ENCODE measurements at places on chromosomes 7 and 10.

- no peak for DNase-seq
Observed at GRCh38 chr7:37068902-37069301, 344.6 kb upstream of the AOAH start.

- DNase-seq: no peak
Observed at GRCh38 chr7:86664486-86664885, 20.8 kb downstream of the GRM3 start.

DNA sequence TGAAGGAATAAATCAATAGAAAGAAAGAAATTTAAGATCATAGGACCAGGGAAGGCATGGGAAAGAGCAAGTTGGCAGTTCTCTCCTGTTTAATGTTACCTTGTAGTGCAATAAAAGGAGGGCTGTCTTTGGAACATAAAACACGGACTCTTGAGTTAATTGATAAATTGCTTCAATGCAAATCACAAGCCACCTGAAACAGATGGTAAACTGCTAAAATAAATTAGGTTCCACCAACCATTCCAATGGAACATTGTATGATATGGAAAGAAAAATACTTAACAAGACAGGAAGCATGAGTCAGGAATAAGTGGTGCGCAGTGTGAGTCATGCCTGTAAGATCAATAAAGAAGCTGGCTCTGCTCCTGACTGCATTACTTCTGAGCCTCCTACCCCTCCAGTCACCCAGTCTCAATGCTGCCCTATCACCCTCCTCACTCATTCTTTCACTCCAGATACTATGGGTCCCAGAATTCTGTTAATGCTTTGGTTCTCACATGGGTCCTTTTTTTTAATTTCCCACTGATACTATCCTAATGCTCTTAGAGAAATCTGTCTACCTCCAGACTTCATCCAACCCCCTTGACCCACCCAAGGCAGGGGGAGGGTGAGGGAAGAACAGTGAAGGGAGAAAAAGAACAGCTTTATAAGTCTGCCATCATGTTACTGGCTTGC is 78.9 kb downstream of the LRRC17 start:
- DNase-seq: peak; percentile 88

DNA sequence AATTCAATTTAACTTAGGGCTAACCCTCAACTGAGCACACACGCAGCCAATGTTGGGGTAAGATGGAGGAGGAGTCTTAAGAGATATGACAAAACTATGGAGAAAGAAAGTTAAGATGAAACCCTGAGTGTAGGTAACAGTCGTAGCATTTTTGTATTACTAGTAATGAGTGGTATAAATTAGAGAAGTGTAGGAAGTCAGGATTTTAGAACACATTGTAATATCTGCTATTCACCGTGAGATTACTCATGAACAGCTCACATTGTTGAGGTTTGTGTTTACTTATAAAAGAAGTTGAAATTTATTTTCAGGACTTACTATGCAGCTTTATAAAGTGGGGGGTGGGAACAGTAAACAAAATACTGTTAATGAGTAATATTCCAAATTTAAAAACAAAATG is 107.2 kb downstream of the ARHGAP21 start:
- DNase-seq: no peak

- DNase-seq: no peak
Observed at GRCh38 chr10:123945325-123945920, 53.8 kb upstream of the CPXM2 start.

- no peak for DNase-seq
Observed at GRCh38 chr7:26007510-26007909, 144.5 kb upstream of the NFE2L3 start.

DNA sequence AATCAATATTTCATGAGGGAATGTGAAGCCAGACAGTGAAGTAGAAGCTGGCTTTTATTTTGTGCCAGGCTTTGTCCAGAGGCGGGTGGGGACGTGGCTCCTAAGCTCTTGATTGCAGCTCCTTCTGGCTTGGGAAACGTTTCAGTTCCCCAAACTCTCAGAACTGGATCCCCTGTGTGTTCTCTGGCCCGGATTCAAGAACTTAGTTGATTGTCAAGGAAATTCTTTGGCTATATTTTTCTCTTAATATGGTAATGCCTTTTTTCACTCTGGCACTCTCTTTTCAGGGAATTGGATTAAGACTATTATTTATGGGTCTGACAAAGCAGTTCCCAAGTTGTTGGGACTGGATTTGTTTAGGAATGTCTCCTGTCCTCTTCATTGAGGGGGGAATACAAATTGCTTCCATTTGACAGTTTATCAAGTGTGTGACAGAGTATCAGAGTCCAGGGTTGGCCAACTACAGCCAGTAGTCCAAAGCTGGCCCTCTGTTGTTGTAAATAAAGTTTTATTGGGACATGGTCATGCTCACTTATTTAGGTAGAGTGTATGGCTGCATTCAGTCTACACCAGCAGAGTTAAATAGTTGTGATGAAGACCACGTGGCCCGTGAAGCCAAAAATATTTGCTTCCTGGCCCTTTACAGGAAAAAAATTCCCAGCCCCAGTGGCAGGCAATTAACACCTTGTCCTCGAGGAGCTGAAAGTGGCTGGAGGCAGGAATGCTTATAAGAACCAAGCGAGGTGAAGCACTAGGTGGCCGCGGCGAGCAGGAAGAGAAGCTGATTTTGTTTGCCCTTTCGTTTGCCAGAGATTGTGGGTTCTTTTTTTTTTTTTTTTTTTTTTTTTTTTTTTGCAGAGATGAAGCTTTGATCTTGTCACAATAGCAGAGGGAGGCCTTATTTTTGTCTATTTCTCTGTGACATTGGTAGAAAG is 34.3 kb downstream of the HTRA1 start:
- peak; percentile 51 for DNase-seq

DNA sequence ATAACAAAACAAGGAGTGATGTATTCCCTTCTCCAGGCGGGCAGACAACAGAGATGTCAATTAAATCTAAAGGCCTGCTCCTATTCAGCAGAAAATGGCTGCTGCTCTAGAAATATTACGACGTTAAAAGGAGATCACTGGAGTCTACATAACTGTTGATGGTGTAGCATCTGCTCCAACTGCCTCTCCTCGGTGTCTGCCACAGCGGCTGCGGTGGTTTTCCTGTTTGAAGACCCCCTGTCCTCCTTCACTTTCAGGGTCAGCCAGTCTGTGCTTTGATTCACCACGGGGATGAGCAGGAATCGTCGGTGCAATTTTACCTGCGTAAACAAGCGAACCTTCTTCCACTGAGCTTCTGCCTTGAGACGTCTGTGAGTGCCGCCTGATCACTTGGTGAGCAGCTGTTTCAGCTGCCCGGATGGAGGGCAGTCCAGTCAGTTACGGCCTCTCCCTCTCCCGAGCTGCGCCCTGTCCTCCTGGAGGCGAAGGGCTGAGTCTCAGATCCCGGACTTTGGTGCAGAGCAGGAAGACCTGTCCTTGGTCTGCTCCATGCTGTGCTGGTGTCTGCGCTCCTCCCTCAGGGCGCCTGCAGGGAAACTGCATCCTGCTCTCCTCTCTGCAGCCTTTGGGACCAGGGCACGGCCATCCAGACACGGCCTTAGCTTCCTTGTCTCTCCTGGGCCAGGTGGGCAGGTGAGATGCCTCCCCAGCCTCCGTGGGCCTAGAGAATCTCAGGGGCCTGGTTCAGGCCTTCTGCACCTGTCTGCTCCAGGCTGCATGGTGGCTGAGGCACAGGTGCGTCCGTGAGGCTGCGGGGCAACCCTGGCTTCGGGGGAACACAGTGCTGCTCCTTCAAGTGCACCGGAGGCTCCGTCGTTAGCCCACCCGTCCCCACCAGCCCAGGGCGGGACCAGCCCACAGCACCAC is 326.6 kb downstream of the ADARB2 start:
- DNase-seq: no peak

GRCh38 chr10:6411436-6411835 is 168.6 kb downstream of the PRKCQ start:
- DNase-seq: no peak

DNA sequence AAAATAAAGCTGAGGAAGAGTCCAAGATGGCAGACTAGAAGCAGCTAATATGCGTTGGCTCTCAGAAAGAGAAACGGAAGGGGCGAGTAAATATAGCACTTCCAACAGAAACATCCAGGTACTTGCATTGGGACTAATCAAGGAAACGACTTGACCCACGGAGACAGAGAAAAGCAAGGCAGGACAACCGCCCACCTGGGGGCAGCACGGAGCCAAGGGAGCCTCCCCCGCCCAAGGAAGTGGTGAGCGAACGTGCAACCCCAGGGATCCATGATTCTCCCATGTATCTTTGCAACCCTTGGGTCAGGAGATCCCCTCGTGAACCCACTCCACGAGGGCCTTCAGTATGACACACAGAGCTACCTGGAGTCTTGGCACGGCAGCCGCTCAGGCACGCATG is 45.4 kb upstream of the GRM3 start:
- no peak for DNase-seq

DNA sequence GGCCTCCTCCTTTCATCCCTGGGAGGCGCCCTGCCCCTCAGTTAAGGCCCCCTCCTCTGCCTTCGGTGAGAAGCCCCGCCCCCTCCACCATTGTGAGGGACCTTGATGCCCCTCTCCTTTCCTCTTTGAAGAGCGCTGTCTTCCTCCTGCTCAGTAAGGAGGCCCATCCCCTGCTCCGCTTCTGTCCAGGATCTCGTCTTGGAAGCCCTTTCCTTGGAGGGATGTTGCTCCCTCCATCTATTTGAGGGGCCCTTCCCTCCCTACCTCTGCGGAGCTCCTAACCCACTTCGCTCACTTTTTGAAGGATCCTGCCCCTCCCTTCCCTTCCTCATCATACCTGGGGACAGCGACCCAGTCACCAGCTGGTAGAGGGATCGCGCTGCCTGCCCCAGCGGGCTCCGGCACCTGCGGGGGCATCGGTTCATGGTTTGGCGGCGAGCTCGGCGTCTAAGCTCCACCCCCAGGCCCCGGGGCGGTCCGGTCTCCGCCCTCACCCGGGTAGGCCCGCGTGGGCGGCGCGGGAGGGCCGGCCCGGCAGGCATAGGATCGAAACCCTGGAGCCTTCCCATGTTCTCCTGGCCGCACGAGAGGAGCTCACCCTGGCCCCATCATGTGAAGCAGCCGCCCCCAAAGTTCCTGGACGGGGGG is 4.1 kb downstream of the KCNIP2 start:
- no peak for DNase-seq

DNA sequence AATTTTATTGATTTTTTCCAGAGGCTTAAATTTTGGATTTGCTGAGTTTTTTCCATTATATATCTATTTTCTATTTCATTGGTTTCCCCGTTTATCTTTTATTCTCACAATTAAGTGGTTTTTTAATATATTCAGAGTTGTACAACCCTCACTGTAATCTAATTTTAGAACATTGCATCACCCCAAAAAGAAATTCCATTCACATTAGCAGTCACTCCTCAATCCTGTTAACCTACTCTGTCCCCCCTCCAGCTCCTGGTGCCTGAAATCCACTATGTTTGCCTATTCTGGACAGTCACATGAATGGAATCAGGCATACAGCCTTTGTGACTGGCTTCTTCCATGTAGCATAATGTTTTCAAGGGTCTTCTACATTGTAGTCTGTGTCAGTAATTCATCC is 55.8 kb upstream of the ITGA8 start:
- no peak for DNase-seq

DNA sequence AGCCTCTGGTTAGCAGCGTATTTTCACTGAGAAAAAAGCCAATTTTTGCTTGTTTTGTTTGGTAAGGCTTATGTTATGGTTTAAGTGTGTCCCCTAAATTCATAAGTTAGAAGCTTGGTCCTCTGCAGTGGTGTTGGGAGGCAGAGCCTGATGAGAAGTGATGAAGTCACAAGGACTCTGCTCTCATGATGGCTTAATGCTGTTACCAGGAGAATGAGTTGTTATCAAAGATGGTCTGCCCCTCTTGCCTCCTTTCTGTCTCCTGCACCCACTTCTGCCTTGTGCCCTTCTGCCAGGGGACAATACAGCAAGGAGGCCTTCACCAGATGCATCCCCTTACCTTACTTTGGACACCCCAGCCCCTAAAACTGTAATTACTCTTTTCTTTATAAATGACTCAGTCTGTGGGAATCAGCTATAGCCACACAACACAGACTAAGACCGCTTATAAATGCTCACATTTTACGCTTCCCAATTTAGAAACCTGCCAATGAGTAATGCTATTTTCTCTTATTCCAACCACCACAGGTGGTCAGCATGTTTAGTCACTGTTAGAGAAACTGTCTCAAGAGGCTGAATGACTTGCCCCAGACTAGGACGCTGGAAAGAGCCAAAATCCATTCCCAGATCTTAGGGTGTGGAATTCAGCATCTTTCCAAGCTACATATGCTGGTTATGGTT is 6.1 kb upstream of the PKD1L1 start:
- DNase-seq: no peak

- no peak for DNase-seq
Observed at GRCh38 chr7:109020251-109020650, 450.6 kb downstream of the DNAJB9 start.

- no peak for DNase-seq
Observed at GRCh38 chr7:27188386-27189294, 3.6 kb upstream of the HOXA11 start.

DNA sequence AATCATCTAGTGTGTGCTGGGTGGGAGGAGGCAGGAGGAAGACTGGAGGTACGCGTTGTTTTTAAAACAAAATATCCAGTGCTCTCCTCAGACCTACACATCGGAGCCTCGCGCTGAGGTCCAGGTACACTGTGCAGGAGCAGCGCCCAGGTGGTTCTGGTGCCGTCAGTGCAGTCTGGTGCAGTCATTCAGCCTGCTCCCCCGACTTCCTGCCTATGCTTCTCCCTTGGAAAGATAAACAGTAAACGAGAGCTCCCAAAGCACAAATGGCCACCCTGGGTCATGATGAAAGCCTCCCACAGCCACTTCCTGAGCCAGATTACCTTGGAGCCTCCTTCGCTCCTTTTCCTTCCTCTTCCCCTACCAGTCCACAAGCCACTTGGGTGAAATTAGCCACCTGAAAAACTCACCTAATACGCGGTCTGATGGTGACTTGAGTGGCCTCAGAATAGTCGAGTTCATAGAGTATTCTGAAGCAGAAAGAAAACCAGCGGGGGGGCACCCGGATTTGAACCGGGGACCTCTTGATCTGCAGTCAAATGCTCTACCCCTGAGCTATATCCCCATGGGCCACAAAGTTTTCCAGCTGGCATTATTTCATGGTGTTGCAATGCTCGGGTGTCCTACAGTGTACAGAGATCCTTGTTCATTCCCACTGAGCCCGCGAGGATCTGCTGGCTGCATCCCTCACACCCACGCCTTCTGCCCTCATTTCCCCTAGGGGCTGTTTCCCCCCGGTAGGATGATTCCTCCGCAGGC is 82.5 kb downstream of the ZNF467 start:
- DNase-seq: no peak

- no peak for DNase-seq
Observed at GRCh38 chr10:11154333-11154732, 136.7 kb downstream of the CELF2 start.

DNA sequence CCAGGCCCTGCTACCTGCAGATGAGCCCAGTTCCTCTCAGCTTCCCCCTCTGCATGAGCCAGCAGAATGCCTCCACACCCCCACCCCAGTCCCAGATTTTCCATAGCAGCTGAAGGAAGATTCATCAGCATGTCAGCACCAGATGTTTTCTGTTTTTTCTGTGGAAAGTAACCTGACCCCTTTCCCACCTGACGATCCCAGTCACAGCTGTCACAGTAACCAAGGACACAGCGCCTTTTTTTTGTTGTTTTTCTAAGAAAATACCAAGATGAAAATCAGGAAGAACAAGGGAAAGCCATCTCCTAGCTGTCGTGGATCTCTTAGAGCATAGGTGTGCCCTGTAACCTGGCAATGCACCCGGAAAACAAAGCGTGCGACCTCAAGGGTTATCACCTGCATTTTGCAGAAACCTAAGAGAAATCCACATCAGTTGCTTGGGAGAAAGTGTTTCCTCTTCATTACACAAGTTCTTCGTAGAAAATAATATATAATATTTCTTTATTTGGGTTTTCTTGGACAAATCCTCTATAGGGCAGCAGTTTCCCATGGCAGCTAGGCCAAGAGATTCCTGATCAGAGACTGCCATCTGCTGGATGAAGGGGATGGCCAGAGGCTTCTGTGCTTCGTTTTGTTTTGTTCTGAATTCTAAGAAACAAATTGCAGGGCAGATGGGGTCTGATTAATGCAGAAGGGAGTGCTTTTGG is 401.9 kb downstream of the TNS3 start:
- no peak for DNase-seq
